ENCODE measurements at places on chromosomes 4 and X. TPM values are rescaled to one million over a fixed set of nuclear protein-coding genes. Genes with fewer than 3 reads are reported as not detected.

TLR6 gene
- 4.1 TPM for total RNA-seq

DCHS2 gene
- total RNA-seq, result not detected

FRMD7 gene
- total RNA-seq, result not detected

GLOD5 gene
- total RNA-seq, result not detected

CRMP1 gene
- total RNA-seq, result not detected

NPNT gene
- not detected for total RNA-seq

EDNRA gene
- total RNA-seq, result not detected

NDNF gene
- not detected for total RNA-seq

TLR7 gene
- 0.52 TPM for total RNA-seq

GK gene
- 4.5 TPM for total RNA-seq

NOX1 gene
- not detected for total RNA-seq

CTBP1 gene
- total RNA-seq, result 189 TPM

PACRGL gene
- 14.4 TPM for total RNA-seq

GIMD1 gene
- total RNA-seq, result not detected

DNA sequence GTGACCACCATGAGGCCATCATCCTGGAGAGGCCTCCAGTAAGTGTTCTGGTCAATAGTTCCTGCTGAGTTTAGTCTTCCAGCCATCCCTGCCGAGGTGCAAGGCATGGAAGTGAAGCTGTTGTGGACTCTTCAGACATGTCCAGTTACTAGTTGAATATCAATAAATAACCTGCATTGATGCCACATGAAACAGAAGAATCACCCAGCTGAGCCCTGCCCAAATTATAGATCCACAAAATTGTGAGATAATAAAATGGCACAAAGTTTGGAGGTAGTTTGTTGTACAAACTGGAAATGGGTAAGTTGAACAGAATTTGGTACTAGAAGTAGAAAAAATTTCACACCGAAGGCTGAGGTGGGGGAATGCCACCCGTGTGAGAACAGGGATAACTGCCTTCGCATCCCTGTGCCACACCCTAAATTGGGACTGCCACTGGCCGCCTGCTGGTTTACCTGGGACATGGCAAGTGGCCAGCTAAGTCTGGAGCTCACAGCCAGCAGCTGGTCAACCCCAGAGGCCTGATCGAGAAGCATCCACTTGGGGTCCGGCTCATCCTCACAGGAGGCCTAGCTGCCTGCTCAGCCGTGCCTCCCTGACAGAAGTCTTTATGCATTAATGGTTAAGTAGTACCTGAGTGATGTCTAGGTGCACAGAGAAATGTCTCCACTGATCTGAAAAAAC is 184.5 kb downstream of the SPRY1 start:
- no peak for DNase-seq

- no peak for DNase-seq
Measured at GRCh38 chr4:95426455-95426854, 122.3 kb downstream of the UNC5C start.

DNA sequence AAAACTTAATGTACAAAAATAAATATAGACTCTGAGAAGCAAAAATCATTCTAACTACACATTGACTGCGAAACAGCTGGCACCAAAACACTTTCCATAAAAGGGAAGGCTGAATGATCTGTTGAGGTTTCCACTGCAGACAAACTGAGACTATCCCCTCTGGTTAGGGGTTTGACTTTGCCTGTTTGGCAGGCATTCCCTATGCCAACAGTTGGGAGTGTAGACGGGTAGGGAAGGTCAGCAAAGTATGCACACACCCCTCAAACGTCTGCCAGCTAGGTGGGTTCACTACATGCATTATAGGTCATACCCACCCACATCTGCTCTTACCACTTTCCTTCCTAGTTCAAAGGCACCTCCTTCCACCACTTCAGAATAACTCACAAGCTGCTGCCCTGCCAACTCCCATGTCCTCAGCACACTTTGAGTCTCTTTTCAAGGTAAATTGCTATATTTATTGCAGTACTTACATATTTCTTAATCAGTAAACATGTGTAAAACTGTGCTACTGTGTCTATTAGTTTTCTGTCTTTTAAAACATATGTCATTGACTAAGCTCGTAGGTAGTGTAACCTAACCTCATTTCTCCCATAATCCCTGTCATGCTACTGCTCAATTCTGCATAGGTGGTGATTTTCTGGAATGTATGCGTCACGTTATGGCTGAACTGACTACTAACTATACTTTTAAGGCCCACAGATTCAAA is 12.4 kb downstream of the CTSO start:
- DNase-seq, result no peak

DNA sequence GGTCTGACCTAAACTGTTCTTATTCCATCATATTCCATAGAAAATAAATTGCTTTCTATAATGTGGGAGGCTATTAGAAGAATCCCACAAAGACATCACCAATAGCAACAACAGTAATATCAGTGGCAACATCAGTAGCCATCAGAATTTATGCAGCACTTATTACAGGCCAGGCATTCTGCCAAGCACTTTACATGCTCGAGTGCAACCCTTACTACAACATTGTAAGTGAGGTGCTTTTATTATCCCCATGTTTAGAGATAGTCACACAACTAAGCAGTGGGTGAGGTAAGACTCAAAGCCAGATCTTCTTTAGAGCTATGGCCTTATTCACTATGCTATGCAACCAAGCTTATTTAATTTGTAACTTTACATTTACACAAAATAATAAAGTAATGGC is 317.1 kb upstream of the BMP3 start:
- no peak for DNase-seq

- DNase-seq, result no peak
Measured at GRCh38 chr4:159369256-159369655, 266.4 kb downstream of the RAPGEF2 start.

- DNase-seq, result no peak
Measured at GRCh38 chrX:130728208-130728607, 174.8 kb downstream of the ENOX2 start.

DNA sequence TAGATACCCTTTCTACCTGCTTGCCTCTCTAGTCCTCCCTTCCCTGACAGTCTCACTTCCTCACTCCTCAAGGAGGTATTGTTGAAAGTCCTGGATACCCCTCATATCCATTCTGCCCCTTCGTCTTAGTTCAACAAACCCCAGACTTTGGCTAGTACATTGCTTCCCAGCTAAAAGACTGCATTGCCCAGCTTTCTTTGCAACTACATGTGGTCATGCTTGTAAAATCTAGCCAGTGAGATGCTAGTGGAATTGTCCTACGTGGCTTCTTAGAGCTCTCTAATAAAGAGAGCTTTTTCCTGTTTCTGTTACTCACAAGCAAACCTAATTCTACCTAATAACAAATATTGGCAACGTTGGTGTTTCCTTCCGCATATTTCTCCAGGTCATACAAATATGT is 237.9 kb upstream of the PSAPL1 start:
- no peak for DNase-seq

GRCh38 chrX:2345562-2345961 is 155.2 kb downstream of the DHRSX start:
- no peak for DNase-seq

- DNase-seq, result no peak
Measured at GRCh38 chr4:131251321-131251720, 1897.8 kb upstream of the PCDH10 start.

DNA sequence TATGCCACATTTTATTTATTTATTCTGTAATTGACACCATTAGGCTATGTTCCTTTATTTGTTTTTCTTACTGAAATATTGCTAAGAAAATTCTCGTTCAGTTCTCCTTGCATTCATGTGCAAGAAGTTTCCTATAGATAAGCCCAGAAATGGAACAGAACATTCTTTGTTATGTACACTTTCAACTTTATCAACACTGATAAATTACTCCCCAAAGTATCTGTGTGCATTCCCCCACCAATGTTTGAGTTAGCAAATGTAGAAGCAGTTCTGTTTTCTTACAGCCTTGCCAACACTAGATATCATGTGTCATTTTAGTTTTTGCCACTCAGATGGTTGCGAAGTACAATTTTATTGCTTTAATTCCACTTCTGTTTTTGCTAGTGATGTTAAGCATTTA is 166.4 kb upstream of the NPY2R start:
- no peak for DNase-seq

- DNase-seq, result peak; percentile 73
Measured at GRCh38 chrX:118495958-118496762, 545 bp downstream of the DOCK11 start.

DNA sequence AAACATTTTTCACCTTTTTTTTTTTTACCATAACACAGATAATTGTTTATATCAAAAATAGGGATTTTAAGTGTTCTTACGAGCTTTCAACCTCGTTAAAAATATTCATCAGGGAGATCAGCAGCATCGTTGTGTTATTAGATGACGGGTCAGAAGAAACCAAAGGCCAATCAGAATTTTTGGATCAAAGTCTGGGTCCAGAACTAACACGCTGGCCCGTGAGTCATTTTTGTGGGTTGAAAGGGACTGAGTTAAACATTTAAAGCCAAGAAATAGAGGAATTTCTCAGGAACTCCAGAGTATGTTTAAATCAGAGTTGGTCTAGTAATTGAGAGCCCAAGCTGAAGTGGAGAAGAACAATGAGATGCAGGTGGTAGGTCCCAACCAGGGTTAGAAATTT is 170.8 kb downstream of the TLL1 start:
- no peak for DNase-seq

DNA sequence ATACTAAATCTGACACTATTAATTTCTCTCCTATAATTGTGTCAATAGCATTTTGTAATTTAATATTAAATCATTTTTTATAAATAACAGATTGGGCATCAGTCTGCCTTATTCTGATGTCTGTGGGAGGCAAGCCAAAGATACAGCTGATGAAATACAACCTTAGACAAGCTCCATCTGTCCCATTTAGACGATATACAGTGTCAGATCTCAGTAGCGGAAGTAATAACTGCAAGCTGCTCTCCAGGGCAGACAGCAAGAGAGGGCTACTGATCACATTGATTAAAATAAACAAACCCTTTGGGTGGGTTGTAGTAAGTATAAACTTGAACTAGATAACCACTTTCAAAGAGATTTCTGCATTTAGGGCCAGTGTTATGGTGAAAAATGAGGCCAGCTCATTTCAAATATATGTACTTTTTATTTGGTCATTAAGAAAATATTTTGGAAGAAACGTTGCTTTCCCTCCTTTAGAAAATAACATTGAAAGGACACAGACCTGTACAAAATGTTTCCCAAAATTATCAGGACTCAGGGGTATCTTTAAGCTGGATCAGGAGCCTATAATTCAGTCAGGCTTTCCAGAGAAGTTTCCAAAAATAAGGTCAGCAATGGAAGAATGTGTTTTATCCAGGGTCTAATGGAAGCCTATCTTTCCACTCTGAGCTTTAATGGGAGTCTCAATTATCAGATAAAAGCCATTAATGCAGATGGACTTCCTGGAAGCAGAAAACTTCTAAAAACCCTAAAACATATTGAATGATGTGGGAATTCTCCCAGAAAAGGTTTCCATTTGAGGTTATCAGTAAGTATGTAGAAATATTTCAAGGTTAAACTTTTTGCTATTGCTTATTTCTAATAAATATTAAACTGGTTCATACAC is 1028.8 kb upstream of the IGFBP7 start:
- DNase-seq, result no peak

DNA sequence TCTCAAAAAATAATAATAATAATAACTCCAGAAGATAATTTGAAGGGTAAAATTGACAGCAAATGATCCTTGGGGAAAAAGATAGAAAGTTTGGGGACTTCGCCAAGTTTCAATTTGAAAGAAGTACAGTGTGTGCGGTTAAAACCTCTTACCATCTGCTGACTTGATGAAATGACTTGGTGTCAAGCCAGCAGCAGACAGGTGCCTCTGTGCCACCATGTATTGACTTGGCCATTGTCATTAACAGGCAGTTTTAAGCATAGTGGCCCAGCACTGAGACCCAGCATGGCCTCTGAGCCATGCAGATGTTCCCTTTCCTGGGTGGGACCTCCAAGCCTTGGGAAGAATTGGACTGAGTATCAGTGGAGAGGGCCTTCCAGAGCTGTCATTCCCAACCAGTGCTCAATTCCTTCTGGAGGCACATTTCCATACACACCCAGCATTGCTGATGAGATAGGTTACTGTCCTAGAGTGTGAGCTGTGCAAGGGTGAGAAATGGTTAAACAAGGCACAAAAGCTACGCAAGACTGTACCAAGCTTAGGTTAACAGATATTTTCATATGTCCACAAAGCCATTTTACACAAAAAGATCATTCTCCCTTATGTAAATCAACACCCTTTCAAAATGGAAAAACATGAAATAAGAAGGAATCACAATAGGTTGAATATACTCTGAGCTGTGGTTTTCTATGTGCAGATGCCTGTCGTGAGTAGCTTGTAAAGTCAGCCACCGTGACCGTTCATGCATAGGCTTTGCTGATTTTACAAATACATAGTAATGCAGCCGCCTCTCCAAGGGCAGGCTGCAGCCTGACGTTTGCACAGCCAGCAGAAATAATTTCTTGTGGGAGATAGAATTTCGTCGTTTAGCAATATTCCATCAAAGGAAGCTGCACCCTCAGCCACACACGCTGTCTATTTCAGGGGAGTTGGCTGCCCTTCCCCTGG is 59.4 kb upstream of the FBXW7 start:
- no peak for DNase-seq

- no peak for DNase-seq
Measured at GRCh38 chr4:52780617-52781354, 29.6 kb upstream of the ERVMER34-1 start.

DNA sequence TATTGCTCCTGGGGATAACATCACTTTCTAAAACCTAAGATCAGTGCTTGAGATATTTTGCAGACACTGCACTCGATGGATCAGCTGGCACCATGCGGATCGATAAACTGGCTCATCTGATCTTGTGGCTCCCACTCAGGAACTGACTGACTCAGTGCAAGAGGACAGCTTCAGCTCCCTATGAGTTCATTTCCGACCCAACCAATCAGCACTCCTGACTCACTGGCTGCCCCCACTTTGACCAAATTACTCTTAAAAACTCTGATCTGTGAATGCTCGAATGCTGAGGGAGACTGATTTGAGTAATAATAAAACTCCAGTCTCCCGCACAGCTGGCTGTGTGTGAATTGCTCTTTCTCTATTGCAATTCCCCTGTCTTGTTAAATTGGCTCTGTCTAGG is 110.1 kb downstream of the ANAPC4 start:
- no peak for DNase-seq

- DNase-seq, result no peak
Measured at GRCh38 chrX:94977986-94978385, 1304.0 kb downstream of the FAM133A start.

DNA sequence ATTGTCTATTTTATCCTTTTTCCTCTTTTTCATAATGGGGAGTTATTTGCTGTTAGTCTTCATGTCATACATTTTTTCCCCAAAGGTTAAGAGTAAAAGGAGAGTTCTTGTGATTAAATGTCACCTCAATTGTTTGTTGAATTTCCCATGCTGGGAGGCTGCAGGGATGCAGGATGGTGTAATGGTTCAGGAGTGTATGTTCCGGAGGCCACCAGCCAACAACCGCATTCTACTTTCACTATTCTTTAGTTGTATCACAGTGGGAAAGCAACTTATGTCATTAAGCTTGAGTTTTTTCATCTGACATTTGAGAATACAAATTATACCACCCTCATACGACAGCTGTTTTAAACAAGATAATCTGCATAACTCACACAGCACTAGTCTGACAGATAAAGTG is 15.4 kb downstream of the AFP start:
- DNase-seq, result no peak

DNA sequence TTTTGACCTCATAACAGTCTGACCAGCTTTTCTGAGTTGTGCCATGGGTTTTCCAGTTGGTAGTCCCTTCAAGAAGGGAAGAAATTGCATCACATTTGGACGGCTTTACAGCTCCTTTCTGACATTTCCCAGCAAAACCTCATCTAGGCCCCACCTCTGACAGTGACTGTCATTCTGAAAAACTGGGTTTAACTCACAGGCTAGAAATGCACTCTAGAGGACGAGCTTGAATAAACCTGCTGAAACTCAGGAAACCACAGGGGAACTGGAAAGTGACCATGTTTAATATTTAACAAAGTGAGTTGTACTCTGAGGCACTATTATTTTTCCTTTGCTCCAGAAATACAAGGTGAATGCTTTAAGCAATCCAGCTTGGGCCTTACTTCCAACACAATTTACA is 434.3 kb upstream of the RASGEF1B start:
- DNase-seq, result no peak

Data from naive thymus-derived CD8-positive, alpha-beta T cell (primary cell).